Aorta (tissue), 5 donors: ENCODE measurements at places on chromosomes 7 and 10.

- no peak for DNase-seq
Observed at GRCh38 chr7:98038321-98038720, 48.3 kb upstream of the OCM2 start.

DNA sequence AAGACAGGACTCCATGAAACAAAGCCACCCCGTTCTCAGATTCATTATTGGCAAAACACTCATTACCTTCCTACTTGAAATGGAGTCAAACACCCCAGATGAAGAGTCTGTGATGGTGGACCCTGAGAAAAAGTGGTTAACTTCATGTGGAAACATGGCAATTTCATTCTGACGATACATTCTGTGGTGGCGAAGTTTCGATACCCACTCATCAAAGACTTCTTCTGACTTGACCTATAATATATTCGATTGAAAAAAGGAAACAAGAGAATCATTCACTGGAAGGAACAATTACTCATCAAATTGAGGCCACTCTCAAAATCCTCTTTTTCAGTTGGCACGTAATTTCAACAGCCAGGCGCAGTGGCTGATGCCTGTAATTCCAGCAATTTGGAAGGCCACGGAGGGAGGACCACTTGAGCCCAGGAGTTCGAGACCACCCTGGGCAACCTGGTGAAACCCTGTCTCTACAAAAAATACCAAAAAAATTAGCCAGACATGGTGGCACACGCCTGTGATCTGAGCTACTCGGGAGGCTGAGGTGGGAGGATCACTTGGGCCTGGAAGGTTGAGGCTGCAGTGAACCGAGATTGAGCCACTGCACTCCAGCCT lies 108.8 kb upstream of the GSDME start:
- DNase-seq: no peak

DNA sequence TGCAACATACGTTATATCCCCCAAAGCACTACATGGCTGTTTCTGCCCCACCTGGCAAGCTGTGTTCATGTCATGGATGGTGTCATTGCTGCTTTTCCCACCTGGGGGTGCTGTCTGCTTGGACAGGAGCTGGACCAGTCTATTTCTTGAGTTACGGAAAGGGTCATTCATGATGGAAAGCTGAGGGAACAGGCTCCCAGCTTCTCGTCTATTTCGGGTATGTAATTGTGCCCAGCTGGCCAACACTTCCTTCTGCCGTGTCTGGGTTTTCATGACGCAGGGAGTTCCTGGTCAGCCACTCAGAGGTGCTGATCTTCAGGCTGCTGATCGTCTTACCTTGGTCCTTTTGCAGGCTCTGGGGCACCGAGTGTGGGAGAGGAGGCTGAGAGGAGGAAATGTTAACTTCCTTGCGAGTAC lies 8.6 kb downstream of the BTBD16 start:
- DNase-seq: no peak

- no peak for DNase-seq
Observed at GRCh38 chr7:149297034-149297755, 35.2 kb downstream of the ZNF783 start.

- no peak for DNase-seq
Observed at GRCh38 chr10:5929442-5929841, 39.4 kb downstream of the FBH1 start.

GRCh38 chr7:141575654-141576448 lies 24.6 kb downstream of the AGK start:
- no peak for DNase-seq

- no peak for DNase-seq
Observed at GRCh38 chr10:17913604-17914003, 38.1 kb upstream of the SLC39A12 start.

DNA sequence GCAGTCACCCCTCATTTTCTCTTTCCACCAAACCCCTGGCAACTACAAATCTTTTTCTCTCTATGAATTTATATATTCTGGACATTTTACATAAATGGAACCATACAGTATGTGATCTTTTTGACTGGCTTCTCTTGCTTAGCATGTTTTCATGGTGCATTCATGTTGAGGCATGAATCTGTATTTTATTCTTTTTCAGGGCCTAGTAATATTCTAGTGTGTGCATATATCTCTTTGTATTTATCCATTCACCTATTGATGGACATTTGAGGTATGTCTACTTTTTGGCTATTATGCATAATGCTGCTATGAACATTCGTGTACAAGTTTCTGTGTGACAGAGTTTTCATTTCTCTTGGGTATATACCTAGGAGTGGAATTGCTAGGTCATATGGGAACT lies 78.2 kb downstream of the HACD1 start:
- no peak for DNase-seq

DNA sequence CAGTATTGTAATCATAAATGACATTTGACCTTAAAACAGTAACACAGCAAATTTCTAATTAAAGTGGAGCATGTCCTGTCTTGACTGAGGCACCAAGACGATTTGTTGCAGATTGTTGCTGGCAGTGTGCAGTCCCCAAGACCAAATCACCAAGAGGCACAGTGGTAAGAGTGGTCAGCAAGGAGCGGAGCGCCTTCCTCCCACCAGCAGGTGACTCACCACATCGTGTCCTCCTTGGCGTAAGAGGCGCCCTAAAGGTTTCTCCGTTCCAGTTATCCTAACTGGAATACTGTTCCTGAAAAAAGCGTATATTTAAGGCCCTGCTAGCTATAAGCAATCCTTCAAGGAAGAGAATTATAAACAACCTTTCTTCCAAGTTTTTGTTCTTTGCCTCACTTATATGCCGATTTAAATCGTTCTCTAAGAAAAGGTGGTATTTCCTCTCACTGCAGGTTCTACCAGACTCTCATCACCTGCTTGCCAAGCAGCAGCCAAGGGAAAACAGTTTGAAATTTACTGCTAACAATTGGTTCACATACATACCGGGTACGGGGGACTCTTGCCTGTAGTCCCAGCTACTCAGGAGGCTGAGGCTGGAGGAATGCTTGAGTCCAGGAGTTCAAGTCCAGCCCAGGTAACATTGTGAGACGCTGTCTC lies 10.7 kb upstream of the REPIN1 start:
- peak; percentile 42 for DNase-seq

GRCh38 chr7:42012786-42013360 lies 224.1 kb downstream of the GLI3 start:
- no peak for DNase-seq
